ENCODE measurements at places on chromosomes 7 and 10.

DNA sequence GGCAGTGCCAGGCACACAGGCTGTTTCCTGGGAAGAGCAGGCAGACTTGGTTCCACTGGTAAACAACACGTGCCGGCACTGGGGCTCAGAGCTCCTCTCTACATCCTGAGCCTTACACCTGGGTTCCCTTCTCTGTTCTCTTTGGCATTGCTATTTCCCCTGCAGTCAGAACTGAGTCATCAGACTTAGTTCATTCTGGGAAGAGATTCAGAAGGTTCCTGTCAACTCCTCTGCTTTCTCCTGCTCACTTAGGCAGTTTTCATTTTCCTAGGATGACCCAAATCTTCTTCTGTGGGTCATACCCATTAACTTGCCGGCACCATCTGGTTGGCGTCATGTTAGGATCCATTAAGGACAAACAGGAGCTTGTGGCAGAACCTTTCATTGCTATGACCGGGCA, 33.4 kb upstream of the LRRC18 start:
- no peak overlapping the region for H3K27ac ChIP-seq
- H3K36me3 ChIP-seq, result no peaks in the 10 kb centered on the region
- no peaks in the 10 kb centered on the region for H3K4me1 ChIP-seq

GRCh38 chr10:34327184-34327583, 487.9 kb downstream of the PARD3 start:
- H3K4me1 ChIP-seq, result peaks cover 9% of the 10 kb centered on the region
- no peaks in the 10 kb centered on the region for H3K27me3 ChIP-seq
- DNase-seq, result no peak
- H3K27ac ChIP-seq, result no peak overlapping the region
- H3K36me3 ChIP-seq, result peaks cover 25% of the 10 kb centered on the region

DNA sequence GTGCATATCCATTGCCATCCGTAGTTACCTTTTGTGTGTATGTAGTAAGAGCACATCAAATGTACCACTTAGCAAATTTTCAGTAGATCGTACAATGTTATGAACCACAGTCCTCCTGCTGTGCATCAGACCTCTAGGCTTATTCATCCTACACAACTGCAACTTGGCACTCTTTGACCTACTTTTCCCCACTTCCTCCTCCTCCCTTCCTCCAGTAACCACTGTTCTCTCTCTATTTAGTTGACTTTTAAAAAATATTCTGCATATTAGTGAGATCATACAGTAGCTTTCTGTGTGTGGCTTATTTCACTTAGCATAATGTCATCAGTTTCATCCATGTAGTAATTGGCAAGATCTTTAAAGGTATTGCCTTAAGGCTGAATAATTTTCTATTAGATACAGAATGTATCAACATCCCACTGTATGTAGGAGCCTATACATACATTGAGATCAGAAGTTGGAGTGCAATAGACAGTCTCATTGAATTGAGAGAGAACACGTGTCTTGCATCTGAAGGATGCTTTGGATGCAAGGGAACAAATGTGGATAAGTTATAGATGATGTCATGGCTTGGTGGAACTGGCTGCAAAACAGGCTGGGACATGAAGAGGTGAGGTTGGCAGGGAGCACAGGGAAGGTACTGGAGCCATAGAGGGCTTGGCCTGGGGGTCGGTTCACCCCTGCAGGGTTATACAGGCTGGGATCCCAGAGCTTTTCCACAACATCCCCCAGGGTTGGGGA, 83.0 kb upstream of the FAM180A start:
- peaks cover 31% of the 10 kb centered on the region for H3K4me1 ChIP-seq
- DNase-seq, result no peak

DNA sequence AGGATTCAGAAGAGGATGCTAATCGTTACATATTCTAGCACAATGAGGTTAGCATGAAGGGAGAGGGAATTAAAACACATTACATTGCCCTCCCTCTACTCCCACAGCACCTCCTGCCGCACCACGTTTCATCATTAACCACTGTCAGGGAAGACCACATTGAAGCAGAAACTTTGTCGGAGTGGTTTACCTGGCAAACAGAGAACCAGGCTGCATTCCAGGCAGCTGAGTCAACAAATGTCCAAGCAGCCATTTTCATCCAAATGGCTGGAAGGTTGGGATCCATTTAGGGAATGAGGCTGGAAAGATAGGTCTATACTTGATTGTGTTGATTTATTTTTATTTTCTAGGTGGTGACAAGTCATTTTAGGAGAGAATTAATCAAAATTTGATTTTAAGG, 273.6 kb downstream of the DYNC1I1 start:
- H3K4me3 ChIP-seq, result no peak overlapping the region
- no peaks in the 10 kb centered on the region for H3K4me1 ChIP-seq
- peaks cover 2% of the 10 kb centered on the region for H3K27me3 ChIP-seq
- H3K36me3 ChIP-seq, result no peaks in the 10 kb centered on the region
- DNase-seq, result no peak

- no peak overlapping the region for H3K27ac ChIP-seq
- H3K27me3 ChIP-seq, result no peaks in the 10 kb centered on the region
- no peaks in the 10 kb centered on the region for H3K36me3 ChIP-seq
- no peaks in the 10 kb centered on the region for H3K4me1 ChIP-seq
These were observed 10.0 kb downstream of the DNAJC1 start for GRCh38 chr10:21993360-21994001.

GRCh38 chr10:124572751-124573150, 111.1 kb downstream of the LHPP start:
- no peak for DNase-seq
- no peaks in the 10 kb centered on the region for H3K36me3 ChIP-seq
- no peaks in the 10 kb centered on the region for H3K4me1 ChIP-seq
- no peak overlapping the region for H3K4me3 ChIP-seq
- H3K27me3 ChIP-seq, result peaks cover 2% of the 10 kb centered on the region

DNA sequence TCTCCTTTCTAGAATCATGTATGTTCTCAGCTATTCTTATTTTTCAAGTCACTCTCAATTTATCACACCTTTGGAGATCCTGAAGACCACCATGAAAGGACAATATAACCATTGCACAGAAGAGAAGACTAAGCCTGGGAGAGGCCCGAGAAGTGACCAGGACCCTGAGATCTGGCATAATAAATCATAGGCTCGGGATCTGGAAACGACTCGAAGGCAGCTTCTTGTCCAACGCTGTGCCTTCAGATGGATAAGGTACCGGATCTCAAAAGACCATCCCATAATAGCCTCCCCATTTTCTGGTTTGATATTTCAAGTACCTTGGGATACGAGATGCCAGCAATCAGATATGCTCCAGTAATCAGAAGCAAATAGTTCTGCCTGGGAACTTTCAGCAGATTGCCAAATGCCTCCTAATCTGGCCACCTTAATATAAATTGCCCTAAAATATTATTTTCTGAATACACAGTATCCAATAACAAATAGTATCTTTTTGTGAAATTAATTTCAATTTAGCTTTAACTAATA, 179.2 kb upstream of the ZMIZ1 start:
- no peak overlapping the region for H3K27ac ChIP-seq
- DNase-seq, result peak; percentile 16
- no peaks in the 10 kb centered on the region for H3K36me3 ChIP-seq
- H3K27me3 ChIP-seq, result peaks cover 5% of the 10 kb centered on the region
- H3K4me3 ChIP-seq, result no peak overlapping the region

- peaks cover 13% of the 10 kb centered on the region for H3K27me3 ChIP-seq
- H3K27ac ChIP-seq, result no peak overlapping the region
- H3K4me1 ChIP-seq, result no peaks in the 10 kb centered on the region
- no peak overlapping the region for H3K4me3 ChIP-seq
These were observed 45.3 kb downstream of the GRID2IP start for GRCh38 chr7:6505685-6506559.

- H3K4me1 ChIP-seq, result no peaks in the 10 kb centered on the region
- H3K4me3 ChIP-seq, result no peak overlapping the region
- H3K36me3 ChIP-seq, result no peaks in the 10 kb centered on the region
- H3K27me3 ChIP-seq, result no peaks in the 10 kb centered on the region
- no peak overlapping the region for H3K27ac ChIP-seq
These were observed 243.6 kb downstream of the TWIST1 start for GRCh38 chr7:18873734-18874336.

GRCh38 chr7:12102126-12102525, 109.0 kb upstream of the TMEM106B start:
- H3K27ac ChIP-seq, result no peak overlapping the region
- peaks cover 3% of the 10 kb centered on the region for H3K4me1 ChIP-seq
- no peaks in the 10 kb centered on the region for H3K36me3 ChIP-seq
- DNase-seq, result no peak
- no peak overlapping the region for H3K4me3 ChIP-seq

DNA sequence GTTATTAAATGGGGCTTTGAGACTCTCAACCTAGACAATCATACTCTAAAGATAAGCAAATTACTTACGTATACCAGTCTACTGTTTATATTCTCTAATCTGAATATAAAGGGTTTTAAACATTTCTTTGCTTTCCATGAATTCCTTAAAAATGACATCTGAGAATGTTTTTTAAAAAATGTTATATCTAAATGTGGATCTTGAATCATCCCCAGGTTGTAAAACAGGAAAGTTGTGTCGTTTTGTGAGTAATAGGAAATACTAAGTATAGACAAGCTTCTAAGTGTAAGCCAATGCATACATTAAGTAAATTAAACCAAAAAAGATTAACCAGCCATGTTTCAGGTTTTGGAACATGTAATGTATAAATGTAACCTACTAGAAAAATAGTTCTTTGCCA, 26.8 kb downstream of the ADD3 start:
- H3K27ac ChIP-seq, result no peak overlapping the region
- no peaks in the 10 kb centered on the region for H3K36me3 ChIP-seq
- peaks cover 34% of the 10 kb centered on the region for H3K4me1 ChIP-seq
- H3K27me3 ChIP-seq, result no peaks in the 10 kb centered on the region
- DNase-seq, result no peak

DNA sequence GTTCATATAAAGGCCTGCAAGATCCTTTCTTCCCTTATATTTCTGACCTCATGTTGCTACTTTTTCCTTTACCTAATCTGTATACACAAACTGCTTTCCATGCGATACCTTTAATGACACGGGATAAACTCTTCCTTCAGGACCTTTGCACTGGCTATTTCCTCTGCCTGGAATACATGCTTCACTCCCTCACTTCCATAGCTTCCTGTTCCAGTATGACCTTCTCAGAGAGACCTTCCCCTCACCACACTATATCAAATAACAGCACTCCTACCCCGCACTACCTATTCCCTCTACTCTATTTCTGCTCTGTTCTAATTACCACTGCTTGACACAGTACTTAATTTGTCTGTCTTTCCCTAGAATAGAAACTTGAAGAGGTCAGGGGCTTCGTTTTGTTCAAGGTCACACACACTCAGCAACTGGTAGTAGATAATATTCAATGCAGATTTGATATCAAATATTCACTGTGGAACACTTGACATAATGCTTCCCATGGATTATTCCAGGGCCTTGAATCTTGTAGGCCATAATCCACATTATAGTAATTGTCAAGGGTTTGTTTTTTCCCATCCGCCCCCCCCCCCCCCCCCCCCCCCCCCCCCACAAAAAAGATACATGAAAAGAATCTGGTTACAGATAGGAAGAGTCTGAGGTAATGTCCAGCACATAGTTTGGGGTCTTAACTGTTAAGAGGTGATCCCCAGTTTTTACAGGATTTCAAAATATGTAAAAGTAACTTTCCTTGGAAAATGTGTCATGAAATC, 11.1 kb downstream of the SYPL1 start:
- H3K27me3 ChIP-seq, result no peaks in the 10 kb centered on the region
- H3K27ac ChIP-seq, result peak overlapping the region; percentile 34
- no peak for DNase-seq
